ENCODE measurements at places on chromosomes 16 and 17.

GRCh38 chr17:62821189-62822079 is 13.3 kb upstream of the MARCHF10 start:
- DNase-seq: no peak

DNA sequence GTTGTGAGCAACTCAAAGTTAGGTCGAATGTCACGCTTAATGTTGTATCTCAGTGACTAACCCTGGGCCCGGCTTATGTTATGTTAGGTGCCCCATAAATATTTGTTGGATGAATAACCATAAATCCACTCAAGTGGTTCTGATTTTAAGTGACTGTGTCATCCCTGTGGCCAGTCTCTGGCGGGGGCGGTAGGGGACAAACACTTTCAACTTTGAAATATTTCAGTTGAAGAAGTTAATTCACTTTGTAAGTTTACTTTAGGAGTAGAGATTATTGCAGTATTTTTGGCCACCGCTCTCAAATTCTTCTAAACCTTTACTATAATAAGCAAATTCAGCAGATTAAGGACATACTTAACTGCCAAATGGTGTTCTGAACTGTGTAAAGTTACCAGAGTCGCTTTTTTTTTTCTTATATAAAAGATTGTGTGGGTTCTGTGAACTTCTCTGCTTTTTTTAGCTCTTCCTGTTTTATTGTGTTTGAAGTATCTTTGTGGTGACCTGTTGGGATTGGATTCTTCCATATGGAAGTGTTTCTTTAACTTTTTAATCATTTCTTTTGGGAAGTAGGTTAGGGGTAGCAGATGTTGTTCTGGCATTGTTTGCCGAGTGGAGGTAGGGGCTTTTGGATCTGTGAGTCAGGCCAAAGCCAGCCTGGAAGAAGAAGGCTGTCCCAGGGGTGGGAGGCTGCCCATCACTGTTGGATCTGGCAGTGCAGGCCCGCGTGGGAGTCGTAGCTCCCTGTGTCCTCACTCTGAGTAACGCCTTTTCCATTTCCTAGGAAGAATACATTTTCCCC is 61.4 kb upstream of the TBX2 start:
- no peak for DNase-seq

GRCh38 chr17:58932956-58933355 is 173.7 kb downstream of the TRIM37 start:
- no peak for DNase-seq

DNA sequence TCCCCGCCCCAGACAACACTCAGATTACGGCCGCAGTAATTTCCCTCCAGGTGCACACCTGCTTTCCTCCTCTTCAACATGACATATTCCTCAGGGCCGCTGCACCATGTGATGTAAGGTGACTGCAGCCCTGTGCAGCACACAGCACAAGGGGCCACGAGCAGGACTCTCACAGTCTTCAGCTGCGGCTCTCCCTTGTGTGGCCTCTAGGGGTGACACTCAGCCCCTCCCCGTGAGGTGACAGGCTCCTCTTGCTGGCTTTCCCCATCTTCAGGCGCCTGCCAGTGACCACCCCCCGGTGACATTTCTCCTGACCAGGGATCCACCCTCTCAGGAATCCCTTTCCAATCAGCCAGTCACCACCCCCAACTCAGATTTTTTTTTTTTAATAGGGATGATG is 31.3 kb upstream of the ABCC3 start:
- no peak for DNase-seq

GRCh38 chr17:46796524-46796923 is 22.0 kb downstream of the WNT3 start:
- DNase-seq: no peak

DNA sequence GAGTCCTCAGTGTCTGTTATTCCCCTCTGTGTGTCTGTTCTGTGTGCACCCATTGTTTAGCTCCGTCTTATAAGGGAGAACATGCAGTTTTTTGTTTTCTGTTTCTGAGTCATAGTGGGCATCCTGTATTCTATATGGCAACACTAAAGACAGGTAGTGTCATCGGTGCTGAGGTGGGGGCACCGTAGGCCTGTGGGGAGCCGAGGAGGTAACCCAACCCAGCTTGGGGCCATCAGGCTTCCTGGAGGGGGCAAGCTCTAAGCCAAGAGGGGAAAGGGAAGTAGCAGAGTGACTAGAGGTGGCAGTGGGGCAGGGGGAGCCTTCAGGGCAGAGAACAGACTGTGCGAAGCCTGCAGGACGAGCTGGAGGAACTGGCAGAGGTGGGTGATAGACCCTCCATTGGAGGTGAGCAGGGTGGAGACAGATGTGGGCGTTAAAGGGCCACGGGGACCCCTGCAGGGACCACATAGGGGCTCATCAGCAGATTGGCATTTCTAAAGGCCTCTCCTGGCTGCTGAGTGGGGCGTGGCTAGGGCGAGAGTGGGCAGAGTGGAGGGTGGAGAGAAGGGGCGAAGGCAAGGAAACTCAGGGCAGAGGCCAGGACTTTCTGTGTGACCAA is 36.5 kb downstream of the CPNE2 start:
- peak; percentile 27 for DNase-seq

DNA sequence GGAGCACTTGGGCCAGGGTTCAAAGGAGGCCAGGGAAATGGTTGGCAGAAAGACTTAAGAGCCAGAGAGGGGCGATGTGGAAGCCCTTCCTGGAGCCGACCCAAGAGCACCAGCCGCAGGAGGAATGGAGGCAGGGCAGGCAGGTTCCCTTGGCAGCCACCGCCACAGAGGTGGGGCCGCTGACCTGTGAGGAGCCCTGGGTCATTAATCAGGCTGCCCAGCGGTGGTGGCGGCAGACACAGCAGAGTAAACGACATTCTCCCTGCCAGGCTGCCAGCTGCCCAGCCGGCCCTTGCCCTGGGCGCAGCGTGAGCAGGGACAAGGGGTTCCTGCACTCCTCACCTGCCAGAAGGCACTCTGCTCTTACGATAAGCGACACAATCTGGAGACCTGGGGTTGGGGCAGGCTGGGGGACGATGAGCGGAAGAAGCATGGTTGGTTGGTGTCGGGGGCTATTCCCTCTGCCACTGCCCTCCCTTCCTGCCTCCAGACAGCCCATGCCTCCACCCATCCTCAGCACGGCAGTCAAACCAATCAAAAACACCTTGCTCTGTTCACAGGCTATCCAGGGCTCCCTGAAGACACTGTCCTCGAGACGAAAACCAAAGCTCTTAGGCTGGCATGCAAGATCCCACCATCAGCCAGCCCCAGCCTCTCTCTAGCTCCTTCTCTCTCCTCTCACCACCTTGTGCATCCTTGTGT is 40.9 kb downstream of the PLXDC1 start:
- no peak for DNase-seq

DNA sequence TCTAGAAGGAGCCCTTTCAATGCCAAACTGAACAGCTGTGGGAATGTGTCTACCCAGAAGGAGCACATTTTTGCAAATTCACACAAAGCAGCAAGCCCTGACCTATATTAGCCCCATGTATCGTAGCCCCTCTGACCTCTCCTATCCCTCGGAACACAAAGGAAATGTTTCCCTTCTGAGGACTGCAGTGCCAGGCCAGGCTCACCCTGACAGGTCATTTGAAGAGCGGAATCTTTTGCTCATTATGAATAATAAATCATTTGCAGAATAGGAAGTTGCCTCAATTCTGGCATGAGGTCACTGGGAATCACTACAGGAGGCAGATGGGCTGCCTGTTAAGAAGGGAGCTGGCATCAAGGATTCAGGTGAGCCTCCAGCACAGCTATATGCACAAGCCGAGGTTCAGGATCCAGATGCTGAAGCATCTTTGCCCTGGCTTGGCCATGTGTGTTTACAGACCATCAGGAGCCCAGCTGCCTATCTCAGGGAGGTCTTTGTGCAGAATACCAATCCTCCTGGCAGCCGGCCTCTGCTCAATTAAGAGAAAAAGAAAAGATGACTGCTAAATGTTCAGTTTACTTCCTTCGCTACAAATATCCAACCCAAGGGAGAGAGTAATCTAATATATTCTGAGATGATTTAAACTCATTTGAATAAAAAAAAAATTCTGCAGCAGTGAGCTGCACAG is 119.4 kb downstream of the USP31 start:
- no peak for DNase-seq

GRCh38 chr17:49990331-49990730 is 4.7 kb downstream of the DLX3 start:
- DNase-seq: no peak

- no peak for DNase-seq
Observed at GRCh38 chr16:68978303-68978954, 127.0 kb upstream of the HAS3 start.

DNA sequence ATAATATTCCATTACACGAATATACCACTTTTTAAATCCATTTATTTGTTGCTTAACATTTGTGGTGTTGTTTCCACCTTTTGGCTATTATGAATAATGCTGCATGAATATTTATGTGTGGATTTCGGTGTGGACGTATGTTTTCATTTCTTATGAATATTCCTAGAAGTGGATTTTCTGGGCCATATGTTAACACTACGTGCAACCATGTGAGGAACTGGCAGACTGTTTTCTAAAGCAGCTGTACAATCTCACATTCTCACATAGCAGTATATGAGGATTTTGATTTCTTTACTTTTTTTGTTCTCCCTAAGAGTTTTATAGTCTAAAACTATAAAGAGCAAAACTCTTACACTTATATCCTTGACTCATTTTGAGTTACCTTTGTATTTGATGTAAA is 143.4 kb downstream of the MAP2K4 start:
- DNase-seq: no peak

GRCh38 chr16:81586977-81587625 is 142.5 kb downstream of the CMIP start:
- no peak for DNase-seq

DNA sequence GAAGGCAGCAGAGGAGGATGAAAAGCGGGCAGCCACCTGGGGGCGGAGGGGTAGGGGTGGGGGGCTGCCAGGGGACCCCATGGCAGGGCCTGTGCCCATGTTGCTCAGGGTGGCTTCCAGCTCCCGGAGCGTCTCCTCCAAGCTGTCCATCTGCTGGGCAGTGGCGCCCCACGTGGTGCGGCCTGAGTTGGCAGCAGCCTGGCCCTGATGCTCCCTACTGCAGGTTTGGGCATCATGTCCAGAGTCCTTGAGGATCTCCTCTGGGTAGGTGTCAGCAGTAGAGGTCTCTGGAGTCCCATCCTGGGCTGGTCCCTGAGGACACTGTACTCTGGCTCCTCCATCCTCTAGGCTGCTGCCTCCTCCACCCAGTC is 60.9 kb downstream of the SRCIN1 start:
- DNase-seq: no peak

DNA sequence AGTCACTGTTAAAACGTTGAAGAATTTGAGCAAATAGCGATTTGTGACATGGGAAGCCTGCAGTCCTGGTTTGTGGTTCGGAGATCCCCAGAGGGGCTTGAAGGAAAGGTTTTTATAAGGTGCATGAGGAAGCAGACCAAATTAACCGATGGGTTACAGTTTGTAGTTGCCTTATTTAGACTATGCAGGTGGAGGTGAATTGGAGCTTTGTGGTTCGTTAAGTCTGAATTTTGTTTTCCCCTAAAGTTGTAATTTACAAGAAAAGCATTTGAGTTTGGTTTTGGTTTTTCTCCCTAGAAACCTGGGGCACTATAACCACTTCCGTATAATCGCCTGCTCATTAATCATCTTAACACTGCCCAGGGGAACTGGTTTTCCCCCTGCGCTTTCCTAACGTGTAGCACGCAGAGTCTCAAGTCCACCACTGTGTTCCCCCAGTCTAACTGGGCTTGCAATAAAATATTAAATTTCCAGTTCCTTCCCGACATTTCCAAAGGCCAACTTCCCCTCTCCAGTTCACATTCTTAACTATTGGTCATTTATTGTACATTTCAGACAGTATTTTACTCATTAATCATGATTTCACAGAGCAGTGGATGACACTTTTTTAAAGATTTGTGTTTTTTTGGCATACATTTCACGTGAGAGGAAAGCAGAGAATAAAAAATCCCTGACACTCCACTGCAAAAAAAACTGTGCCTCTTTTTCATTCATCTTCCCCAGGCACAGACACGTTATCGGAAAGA is 932 bp downstream of the ZNF267 start:
- no peak for DNase-seq

DNA sequence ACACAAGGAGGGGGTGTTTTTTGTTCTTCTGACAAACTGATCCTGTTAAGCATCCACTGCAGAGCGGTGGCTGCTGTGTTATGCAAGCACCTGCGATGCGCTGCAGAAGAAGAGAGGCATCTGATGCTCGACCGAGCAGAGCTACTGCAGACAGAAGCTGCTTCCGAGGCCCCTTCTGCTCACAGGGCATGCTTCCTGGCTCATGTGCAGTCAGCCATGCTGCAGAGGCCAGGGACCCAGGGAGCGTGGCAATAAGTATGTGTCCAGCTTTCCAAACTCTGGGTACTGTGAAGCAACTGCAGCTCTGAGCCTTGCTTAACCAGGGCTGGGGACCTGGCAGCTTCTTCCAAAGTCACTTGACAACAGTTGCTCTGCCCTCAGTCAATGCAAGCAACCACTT is 448.6 kb upstream of the RBFOX1 start:
- DNase-seq: no peak

GRCh38 chr16:8796469-8797363 is 723 bp downstream of the TMEM186 start:
- no peak for DNase-seq

GRCh38 chr16:83343935-83344366 is 463.8 kb upstream of the HSBP1 start:
- DNase-seq: no peak

All from stimulated activated CD8-positive, alpha-beta memory T cell treated with anti-CD3 and anti-CD28 coated beads, Interleukin-12 subunit alpha, Interleukin-12 subunit beta, amount 100 ng/mL, for 1 hour (primary cell).